Activated B cell treated with CpG ODN at 0.5 μM for 24 hours (primary cell): ENCODE measurements at places on chromosomes 6 and 20. TPM values are rescaled to one million over a fixed set of nuclear protein-coding genes. Genes with fewer than 3 reads are reported as not detected.

HRH3 gene
- not detected in 2 replicates for total RNA-seq

CFAP206 gene
- 0.09 TPM in 1 of 2 replicates, not detected in the other for total RNA-seq

ANKRD66 gene
- not detected in 2 replicates for total RNA-seq

RAET1L gene
- total RNA-seq: not detected in 2 replicates

PLAGL1 gene
- total RNA-seq: 28.5 and 33.5 TPM in 2 replicates

GRCh38 chr20:58434326-58434725 lies 45.3 kb downstream of the VAPB start:
- no peak for DNase-seq

GRCh38 chr20:36467076-36467999 lies 74.0 kb upstream of the MYL9 start:
- no peak for DNase-seq

DNA sequence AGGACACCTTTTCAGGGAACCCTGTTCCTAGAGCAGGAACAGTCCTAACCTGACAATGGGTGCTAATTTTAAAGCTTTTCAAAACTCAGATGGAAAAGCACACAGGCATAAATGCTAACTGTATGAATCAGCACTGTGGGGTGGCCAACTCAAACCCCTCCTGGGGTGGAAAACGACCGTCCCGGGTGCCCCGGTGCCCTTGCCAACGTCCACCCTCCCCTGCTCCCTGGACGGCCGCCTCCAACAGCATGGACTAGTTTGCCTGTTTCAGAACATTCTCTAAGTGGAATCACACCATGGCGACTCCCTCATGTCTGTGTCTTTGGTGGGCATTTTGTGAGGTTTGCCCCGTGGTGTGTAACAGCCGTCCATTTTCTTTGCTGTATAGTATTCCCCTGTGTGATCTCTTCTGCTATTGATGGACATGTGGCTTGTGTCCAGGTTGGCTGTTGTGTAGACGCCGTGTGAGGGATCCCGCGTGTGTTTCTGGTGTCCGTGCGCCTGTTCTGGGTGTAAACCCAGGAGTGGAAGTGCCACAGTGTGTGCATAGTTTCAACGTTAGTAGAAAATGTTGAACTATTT lies 5.8 kb downstream of the COL20A1 start:
- no peak for DNase-seq

- DNase-seq: no peak
Observed at GRCh38 chr20:1232286-1233111, 6.7 kb downstream of the RAD21L1 start.

DNA sequence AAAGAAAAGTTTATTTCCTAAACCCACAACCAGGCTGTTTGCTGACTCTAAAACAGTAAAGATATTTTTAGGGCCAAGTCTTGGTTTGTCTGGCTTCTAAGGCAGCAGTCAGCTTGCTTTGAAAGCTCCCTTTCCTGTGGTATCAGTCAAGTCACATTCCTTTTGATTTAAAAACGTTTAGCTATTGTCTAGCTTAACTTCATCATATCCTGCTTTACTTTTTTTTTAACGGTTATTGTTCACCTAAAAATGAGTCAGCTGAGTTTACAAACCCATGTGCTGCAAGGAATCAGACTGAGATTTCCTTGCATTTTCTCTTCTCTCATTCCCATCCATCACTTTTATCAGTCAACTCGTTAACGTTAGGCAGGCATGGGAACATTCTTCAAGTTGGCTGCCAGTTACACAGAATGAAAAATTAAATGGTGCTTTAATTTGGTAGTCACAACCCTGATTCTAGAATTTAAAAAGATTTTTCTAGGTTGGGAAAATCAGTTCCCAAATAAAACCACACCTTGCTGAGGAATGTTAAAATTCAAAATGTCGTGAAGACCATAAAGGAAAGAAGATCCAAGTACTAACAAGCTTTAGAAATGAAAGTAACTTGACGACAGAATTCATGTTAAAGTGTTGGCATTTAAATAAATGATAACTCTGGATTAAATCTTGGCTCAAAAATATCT lies 45.9 kb downstream of the ELOVL5 start:
- DNase-seq: no peak

DNA sequence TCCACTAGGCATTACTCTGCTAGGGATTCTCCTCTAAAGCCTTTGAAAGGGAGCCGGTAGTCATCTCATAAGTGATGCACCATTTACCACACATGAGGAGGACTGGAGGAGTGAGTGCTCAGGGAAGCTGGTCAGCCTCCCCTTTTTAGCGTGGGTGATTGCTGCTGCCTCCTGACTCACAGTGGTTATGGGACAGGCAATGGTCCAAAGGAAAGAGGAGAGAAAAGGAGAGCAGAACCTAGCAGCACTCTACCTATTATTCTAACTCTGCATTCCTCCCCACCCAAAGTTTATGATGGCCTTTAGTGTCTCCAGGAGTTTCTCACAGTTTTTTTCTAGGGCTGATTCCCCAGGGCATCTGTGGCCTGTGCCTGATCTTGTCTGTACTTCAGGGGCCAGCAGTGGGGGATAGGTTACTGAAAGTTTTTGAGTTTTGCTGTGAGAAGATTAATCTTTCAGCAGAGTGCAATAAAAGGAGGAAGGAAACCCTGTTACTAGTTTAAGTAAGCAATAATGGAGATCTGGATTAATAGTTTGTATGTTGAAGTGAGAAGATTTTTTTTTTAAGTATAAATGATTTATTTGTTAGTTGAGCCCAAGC lies 36.4 kb upstream of the GCLC start:
- no peak for DNase-seq

DNA sequence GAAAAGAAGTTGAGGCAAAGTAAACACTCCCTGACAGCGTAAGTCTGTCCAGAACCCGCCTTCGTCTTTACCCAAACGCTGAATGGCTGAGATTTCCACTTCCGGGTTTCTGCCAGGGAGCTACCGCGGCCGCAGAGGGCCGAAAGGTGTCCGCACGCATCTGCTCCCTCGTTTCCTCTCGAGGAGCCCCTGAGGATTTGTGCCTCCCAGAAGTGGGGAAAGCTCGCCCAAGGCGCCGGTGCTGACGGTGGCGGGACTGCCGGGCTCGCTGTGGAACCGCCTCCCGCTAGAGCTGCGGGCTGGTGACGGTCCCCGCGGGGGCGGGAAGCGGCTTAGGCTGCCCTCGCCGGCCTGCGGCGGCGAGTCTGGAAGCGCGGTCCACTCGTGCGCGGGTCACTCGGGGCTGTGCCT lies 1760.2 kb upstream of the DEFB115 start:
- DNase-seq: no peak
